H7 (cell line): ENCODE measurements at places on chromosomes 1 and 21.
A peak's percentile ranks its signal among the peaks of the same experiment; 100 is the strongest.

DNA sequence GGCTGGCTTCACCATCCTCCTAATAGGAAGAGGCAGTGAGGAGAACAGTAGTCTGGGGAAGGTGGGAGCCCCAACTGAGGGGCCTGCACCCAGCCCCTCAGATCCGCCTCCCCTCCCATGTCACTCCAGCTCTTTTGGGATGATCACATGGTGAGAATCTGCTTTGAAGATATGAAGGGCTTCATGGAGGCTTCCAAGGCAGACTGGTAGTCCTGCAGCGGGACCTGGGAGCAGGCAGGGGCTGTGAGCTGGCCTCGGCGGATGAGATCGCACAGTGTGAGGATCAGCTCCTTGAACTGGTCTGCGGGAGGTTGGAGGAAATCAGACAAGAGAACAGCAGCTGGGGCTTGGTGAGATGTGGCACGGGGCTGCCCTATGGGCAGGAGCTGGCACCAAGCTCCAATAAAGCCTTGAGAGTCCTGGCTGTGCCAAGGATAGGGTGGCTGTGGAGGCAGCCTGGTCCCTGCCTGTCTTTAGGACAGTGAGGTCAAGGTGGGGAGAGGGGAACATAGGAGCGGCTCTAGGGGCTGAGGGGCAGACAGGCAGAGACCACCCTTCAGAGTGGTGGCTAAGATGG is 12.3 kb upstream of the SRSF4 start:
- DNase-seq = no peak

- no peak for DNase-seq
Measured at GRCh38 chr1:51877434-51878307, 856 bp downstream of the NRDC start.

GRCh38 chr1:153248176-153248879 is 11.2 kb upstream of the LORICRIN start:
- no peak for DNase-seq

GRCh38 chr1:222301652-222302051 is 246.3 kb downstream of the HHIPL2 start:
- DNase-seq = no peak

- peak; percentile 49 for DNase-seq
Measured at GRCh38 chr1:229856009-229856650, 210.9 kb upstream of the GALNT2 start.

GRCh38 chr21:38910390-38911067 is 104.8 kb downstream of the ETS2 start:
- no peak for DNase-seq

- DNase-seq = no peak
Measured at GRCh38 chr1:81874461-81874860, 73.7 kb downstream of the ADGRL2 start.

DNA sequence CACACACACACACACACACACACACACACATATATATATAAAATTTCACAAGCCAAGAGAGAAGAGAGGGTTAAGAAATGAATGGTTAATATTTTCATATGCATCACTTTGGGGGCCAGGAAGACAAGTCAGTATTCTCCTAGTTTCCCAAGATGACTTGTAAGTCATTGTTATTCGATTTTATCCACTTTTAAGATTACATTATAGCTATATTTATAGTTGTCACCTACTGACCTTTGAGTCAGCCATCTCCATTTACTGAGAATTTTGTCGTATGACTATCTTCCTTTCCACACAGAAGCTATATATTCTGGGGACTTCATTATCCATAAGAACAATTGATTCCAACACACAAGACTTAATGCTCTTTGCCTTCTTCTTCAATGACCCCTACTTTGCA is 8.9 kb downstream of the LYST start:
- no peak for DNase-seq

- DNase-seq = no peak
Measured at GRCh38 chr21:41183575-41183974, 15.6 kb downstream of the BACE2 start.

DNA sequence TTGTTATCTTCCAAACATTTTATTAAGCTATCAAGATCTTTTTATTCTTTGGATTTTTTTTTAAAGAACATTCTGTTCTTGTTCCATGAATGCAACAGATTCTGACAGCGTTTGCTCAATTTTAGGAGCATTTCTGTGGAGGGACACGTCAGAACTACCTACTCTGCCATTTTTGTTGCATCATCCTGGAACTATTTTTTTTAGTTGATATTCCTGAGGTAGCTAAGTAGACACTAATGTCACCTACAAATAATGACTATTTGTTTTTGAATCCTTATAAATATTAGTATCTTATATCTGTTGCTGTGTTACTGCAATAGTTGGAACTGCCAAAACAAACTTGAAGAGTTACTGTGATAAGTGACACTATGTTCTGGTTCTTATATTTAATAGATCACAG is 57.2 kb downstream of the DNAI4 start:
- DNase-seq = no peak

DNA sequence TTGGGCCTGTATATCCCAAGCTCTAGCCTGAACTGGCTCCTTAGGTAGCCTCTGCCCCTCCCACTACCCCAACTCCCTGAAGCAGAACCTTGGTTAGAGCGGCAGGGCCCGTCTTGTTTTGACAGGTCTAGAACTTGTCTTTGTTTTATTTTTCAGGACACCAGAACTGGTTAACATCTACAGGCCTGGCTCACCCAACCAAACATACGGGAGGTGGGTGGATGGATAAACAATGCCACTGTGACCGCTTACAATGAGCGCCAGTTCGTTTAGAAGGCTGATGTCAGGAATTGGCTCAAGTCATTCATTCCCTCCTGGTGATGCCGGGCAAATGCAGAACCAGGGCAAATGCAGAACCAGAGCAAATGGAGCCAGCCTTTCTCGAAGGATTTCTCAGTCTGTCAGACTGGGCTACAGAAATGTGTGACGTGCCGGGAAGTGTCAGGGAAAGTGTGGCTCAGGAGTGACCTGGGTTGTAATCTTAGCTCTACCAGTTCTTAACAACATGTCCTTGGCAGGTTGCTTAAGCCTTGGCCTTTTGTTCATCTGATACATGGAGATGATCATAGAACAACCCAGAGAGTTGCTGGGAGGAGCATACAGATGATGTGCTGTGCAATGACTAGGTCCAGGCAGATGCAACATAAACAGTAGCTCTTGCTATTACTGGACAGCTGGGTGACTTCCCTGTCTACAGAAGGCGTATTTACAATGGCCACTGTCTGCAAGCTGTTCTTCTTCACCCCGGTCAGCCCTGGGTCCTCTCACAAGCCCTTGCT is 30.5 kb upstream of the BTG2 start:
- no peak for DNase-seq

GRCh38 chr1:94962409-94963265 is 35.7 kb upstream of the CNN3 start:
- no peak for DNase-seq

DNA sequence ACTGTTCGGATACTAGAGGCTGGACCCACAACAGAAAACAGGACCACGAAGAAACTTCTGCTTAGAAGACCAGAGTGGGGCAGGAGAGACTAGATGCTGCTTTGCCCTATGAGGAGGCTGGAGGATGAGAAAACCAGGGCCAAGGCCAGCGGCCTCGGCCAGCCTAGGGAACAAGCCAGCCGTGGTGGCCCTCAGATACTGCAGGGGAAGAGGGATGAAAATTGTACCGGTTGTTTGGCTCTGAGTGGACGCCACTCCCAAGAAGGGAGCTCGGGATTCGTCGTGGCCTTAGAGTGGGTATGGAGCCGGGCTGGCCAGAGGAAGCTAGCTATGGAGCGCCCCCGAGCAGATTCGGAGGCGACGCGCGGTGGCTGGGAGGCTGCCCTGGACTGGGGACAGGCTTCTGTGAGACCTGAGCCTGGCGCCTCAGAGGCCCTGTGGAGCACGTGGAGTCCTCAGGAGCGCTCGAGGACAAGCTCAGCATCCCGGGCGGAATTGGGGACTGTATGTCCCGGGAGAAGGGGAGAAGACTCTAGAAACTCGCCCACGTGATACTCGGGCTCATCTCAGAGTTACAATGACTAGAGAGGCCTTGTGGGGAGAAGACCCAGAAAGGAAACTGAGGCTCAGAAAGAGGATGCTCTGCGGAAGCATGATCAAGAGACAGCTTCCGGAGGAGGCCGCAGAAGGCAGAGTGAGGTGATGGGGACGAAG is 2.8 kb downstream of the PRRX1 start:
- DNase-seq = peak; percentile 63

DNA sequence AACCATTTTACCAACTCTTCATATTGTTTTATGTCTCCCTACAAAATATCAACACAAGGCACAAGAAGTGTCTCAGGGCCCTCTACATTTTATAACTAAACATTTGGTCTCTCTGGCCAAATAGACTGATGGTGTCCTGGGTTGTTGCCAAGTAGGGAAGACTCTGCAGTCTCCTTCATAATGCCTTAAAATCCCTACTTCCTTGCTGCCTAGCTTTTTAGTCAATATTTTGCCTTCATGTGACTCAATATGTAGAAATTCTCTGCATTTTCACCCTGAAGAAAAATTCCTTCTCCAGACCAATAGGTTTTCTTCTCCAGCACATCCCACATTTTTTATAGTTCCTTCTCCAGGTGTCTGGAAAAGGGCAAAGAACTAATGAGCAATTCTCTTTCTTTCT is 72.6 kb upstream of the IPO9 start:
- DNase-seq = no peak

GRCh38 chr1:114025609-114026401 is 46.5 kb downstream of the OLFML3 start:
- DNase-seq = no peak

- peak; percentile 58 for DNase-seq
Measured at GRCh38 chr1:161190962-161191521, 7.8 kb downstream of the ADAMTS4 start.

- no peak for DNase-seq
Measured at GRCh38 chr1:17155257-17155920, 36.1 kb upstream of the PADI2 start.

GRCh38 chr1:19465123-19465522 is 20.2 kb downstream of the CAPZB start:
- DNase-seq = no peak

GRCh38 chr1:184840596-184840995 is 85.9 kb upstream of the EDEM3 start:
- DNase-seq = no peak

GRCh38 chr1:50548243-50548642 is 125.0 kb upstream of the DMRTA2 start:
- no peak for DNase-seq

- no peak for DNase-seq
Measured at GRCh38 chr1:118333601-118334210, 148.7 kb upstream of the SPAG17 start.

DNA sequence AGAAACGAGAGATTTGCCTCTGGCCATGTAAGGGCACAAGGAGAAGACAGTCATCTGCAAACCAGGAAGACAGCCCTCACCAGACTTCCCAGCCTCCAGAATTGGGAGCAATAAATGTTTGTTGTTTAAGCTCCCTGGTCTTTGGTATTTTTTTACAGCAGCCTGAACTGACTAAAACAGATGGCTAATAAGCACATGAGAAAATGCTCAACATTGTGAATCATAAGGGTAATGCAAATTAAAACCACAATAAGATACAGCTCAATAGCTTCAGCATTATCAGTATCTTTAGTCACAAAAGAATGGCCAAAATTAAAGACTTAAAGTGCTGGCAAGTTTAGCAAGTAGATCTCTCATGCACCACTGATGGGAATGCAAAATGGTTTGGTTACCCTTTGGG is 11.7 kb downstream of the UBE2G2 start:
- DNase-seq = no peak

DNA sequence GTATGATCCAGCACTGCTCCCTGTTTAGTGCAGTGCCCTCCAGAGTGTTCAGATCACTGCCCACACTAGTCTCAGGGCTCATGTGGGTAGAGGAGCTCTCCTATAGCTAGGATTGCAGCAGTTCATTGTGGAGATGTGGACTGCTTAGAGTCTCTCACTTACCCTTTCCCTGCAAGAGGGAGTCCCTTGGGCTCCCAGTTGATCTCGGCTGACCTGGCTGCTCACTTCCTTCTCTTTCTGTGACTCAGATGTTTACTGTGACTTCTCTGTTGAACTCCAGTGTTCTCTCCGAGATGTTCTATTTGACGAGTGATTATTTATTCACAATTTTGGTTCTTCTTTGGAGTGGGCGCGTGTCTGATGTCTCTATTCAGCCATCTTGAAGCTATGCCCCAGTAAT is 141.9 kb downstream of the PTBP2 start:
- DNase-seq = no peak

- no peak for DNase-seq
Measured at GRCh38 chr1:177165069-177165439, 542 bp upstream of the ASTN1 start.

GRCh38 chr21:41387042-41387819 is 25.4 kb downstream of the MX2 start:
- no peak for DNase-seq

DNA sequence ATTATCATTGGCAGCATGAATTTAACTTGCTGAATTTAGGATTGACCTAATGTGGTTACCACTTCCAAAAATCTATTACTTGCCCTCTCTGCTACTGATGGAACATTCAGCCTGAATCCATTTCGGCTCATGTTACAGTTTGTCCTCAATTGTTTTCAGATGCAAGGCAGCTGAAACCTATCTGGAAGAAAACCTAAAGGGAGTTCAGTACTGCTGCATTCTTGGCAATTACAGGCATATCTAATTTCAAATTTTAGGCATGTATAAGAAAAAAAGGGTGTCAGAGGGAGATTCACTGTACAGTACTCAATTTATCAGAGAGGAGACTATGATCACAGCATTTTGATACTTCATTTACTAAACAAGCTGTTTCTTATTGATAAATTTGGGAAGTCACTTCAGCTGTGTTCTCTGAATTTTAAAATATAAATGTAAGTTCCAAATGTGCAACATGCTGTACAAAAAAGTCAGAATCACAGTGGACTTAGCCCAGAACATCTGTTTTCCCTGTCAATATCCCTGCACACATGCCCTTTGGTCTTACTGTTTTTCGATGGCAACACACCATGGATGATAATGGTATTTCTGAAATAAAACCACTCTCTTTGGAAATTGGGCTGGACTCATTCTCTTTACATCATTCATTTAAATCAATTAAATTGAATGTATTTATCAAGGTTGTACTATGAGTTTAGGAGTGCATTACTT is 651.6 kb upstream of the ADGRL4 start:
- DNase-seq = no peak

DNA sequence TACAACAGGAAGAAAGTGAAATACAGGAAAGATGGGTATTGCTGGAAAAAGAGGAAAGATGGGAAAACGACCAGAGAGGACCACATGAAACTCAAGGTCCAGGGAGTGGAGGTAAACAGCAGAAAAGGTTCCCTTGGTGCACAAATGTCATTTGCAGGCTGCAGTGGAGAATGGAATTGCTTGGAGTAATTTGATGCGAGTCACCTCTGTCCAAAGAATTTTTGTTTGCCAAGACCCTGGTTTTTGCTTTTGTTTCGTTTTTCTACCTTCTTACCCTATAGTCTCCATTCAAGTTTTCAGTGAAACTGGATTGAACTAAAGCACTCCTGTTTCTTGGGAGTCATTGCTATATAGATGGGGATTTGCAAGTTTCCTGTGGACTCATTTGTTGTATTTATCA is 464.3 kb downstream of the CAMTA1 start:
- no peak for DNase-seq

- DNase-seq = no peak
Measured at GRCh38 chr1:154994269-154994587, 842 bp downstream of the LENEP start.
